ENCODE measurements at places on chromosomes 4 and X.

DNA sequence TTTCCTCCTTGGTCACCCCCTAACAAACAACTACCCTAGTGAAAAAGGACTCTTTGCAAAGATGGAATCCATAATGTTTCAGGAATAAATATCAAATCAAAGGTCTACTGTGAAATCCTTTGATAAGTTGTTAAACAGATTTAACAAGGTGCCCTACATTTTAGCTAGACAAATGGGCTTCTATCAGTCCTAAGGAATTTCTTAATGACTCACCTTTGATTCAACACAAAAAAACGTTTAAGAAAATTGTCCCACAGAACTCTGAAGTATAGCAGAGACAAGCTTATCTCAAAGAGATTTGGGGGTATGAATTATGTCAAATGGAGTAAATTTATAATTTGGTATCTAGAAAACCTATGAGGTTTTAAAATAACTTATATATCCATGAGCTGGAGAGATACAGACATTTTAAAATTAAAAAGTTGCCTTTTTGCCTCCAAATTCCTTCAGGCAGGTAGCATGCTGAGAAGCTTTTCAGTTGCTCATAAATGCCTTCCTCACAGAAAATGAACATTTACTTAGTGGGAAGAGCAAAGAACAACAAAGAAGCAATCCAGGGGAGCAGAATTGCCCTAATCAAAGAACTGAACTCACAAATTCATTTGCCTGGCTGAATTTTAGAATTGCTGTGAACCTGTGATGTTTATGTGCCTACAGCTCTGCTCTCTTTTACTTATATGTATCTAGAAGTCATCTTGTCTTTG lies 649.3 kb downstream of the STPG2 start:
- DNase-seq: no peak

DNA sequence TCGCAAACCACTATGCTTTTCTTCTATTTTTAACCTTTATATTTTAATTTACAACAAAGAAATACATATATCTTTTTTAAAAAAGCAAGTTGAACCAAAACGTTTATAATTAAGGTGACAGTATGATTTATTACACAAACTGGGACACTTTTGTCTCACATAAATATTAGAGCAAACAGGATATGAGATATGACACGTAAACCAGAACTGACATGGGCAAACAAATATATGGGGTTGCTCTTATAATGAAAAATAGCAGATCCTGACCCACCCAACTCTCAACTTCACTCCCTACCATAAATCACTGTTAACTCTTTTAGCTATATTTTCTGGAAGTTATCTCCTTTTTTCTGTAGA lies 177.0 kb upstream of the EDNRA start:
- DNase-seq: no peak

GRCh38 chr4:1200425-1201035 lies 28.1 kb upstream of the SPON2 start:
- DNase-seq: no peak

DNA sequence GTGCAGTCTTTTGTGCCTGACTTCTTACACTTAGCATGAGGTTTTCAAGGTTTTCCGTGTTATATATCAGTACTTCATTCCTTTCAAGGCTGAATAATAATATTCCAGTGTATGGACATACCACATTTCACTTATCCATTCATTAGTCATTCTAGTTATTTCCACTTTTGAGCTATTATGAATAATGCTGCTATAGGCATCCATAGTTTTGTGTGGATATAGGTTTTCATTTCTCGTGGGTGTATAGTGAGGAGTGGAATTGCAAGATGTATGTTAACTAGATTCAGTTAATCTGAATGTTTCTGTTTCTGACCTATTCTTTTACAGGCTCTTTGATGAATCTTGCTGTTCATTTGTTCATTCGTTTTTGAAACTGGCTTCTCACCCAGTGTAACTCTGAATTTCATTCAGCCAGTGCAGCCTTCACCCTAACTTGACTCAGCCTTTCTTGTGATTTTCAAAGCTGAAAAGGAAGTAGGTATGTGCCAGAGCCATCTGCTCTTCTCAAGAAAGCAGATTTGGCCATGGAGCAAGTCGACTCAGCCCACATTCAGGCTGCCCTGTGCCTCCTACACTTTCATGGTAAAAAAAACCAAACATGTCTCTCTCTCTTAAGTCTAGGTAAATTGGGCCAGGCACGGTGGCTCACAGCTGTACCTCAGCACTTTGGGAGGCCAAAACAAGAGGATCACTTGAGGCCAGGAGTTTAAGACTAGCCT lies 56.3 kb upstream of the NOCT start:
- no peak for DNase-seq

DNA sequence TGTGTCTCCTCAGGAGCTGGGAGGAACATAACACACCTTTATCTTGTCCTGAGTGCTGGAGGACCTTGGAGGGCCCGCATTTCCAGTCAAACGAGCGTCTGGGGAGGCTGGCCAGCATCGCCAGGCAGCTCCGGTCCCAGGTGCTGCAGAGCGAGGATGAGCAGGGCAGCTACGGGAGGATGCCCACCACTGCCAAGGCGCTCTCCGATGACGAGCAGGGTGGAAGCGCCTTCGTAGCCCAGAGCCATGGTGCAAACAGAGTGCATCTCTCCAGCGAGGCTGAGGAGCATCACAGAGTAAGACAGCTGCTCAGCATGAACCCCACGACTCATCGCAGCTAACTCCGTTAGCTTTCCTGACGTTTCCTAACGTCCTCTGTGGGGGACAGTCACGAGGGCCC lies 430 bp downstream of the TRIML1 start:
- DNase-seq: no peak

- no peak for DNase-seq
These were observed 35.4 kb upstream of the CENPU start for GRCh38 chr4:184769141-184769765.

GRCh38 chrX:122666601-122667000 lies 517.5 kb upstream of the GRIA3 start:
- no peak for DNase-seq

DNA sequence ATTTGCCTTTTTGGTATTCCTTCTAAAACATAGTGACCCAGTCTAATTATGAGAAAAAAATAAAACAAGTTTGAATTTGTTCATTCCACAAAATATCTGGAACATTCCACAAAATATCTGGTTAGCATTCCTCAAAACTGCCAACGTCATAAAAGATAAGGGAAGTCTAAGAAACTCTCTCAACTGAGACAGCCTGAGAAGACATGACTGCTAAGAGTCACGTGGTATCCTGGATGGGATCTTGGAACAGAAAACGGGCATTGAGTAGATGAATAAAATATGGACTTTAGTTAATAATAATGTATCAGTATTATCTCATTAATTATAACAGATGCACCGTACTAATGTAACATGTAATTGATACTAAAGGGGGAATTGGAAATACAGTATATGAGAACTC lies 280.9 kb downstream of the ARAP2 start:
- DNase-seq: no peak

GRCh38 chrX:2262668-2263055 lies 238.1 kb downstream of the DHRSX start:
- no peak for DNase-seq

DNA sequence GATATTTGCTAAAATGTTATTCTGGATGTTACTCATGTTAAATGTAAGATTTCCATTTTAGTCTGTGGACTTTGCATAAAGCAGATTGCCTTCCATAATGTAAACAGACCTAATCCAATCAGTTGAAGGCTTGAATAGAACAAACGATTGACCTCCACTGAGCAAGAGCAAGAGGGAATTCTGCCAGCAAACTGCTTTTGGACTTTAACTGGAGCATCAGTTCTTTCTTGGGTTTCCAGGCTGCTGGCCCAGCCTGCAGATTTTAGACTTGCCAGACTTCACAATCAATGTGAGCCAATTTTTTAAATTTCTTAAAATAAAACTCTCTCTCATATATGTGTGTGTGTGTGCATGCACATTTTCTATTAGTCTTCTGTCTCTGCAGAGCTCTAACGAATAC lies 1248.8 kb downstream of the ADGRL3 start:
- no peak for DNase-seq

- DNase-seq: no peak
These were observed 28.6 kb downstream of the CLNK start for GRCh38 chr4:10655968-10656367.

DNA sequence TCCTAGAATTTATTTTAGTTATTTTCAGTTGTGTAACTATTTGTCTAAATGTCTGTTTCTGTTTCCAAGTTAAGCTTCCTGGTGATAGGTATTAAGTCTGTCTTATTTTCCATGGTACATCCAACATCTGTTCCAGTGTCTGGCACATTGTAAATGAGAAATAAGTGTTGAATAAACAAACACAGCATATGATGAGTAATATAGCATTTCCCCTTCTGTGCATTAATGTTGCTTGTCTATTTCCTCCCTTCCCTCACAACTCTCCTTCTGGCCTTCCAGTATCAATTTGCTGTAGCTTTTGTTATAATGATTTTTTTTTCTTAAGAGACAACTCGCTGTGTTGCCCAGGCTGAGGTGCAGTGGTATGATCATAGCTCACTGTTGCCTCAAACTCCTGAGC lies 36.1 kb downstream of the COPS4 start:
- no peak for DNase-seq

All from left lobe of liver (tissue), 2 donors.